Cerebellar cortex (tissue), 1 donor: ENCODE measurements at places on chromosomes 5 and 9.
A peak's percentile ranks its signal among the peaks of the same experiment; 100 is the strongest.

- DNase-seq, result no peak
Observed at GRCh38 chr5:119368238-119368630, 12.4 kb downstream of the TNFAIP8 start.

GRCh38 chr5:61120534-61120933 is 41.7 kb downstream of the SMIM15 start:
- DNase-seq, result no peak

DNA sequence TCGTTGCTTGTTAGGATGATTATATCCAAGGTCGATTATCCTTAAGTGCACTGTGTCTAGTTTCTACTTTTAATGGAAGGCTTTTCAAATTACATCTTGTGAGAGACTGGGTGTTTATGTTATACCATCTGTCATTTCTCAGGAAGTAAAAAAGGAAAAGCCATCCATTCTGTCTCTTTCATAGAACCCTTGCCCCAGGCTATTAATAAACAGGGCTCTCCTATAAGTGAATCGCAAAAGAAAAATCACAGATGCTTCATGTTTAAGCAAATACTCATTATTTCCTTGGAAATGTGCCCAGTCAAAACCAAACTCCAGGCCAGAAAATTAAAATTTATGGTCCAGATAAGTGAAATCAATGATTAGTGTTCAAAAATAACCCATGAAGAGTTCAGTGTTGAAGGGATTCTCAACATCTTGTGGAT is 58.1 kb downstream of the STARD4 start:
- peak; percentile 50 for DNase-seq

DNA sequence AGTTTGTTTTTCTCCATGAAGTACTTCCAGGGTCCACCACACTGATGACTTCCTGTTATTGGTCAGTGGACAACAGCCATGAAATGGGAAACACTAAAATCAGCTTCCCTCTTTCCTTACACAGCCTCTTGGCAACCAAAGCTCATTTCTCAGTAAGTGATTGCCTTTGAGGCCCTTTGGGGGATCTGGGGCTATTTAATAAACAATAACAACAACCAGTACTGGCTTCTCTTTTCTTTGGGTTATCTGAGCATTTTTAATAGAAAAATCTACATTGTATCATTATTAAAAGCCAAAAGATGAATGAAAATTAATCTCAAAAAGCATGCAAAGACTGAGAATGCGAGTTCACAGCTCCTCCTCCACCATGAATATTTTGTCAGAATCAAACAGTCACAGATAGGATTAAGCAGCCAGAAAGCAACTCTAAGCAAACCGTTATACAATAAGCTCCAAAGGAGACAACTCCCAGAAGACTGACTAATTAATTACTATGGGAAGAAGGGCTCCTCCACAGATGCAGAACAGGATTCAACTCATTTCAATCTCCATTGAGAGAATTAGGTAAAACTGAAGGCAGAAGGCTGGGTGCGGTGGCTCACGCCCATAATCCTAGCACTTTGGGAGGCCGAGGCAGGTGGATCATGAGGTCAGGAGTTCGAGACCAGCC is 68.3 kb downstream of the SERINC5 start:
- DNase-seq, result no peak

GRCh38 chr5:149141957-149142851 is 911 bp downstream of the ABLIM3 start:
- DNase-seq, result peak; percentile 80

DNA sequence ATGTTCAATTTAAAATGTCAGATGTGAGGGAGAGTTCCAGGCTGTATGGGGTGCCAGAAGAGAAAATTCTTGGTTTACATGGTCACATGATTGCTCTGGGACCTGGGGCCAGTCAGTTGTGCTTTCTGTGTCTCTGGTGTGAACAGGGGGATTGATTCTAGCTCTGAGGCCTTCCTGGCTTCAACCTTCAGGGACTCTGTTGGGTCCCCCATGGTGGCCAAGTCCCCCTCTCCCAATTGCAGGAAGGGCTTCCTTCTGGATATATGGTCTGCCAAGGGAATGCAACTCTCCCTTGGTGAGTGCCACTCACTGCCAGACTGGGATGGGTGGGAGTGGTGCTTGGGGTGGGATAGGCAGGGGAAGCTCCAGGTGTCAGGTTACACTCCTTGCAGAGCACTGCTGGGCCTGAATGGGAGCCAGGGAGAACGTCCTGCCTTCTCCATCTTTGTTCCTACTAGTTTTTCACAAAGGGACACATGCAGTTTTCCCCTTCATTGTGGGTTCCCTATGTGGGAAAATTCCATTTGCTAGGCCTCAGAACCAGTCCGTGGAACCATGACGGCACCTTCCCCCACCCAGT is 153.2 kb downstream of the MELK start:
- no peak for DNase-seq

- no peak for DNase-seq
Observed at GRCh38 chr5:35443803-35444595, 173.7 kb upstream of the SPEF2 start.

DNA sequence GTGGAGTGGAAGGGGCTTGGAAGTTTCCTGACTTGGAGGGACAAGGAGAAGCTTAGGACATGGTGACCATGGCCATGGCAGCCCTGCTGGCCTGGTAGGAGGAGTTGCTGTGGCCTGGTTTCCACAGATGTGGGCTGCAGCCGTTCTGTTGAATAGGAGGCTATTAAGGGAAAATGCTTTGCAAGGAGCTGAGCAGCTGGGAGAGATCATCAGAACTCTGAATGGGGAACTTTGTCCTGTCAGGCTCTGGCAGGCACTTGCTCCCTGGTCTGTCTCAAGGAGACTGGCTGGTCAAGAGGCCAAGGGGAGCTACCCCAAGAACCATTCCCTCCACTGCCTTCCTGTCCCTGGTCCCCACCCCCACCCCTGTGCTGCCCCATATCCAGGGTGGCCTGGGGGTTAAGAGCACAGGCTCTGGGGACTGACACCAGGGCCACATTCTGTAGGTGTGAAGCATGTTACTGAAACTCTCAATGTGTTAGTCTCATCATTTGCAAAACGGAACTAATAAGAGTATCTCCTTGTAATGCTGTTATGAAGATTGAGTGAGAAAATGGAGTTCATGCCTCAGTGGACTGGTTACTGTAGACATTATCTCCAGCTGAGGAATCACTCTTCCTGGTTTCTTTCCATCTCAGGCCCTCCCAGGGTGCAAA is 84.0 kb upstream of the ARAP3 start:
- no peak for DNase-seq

DNA sequence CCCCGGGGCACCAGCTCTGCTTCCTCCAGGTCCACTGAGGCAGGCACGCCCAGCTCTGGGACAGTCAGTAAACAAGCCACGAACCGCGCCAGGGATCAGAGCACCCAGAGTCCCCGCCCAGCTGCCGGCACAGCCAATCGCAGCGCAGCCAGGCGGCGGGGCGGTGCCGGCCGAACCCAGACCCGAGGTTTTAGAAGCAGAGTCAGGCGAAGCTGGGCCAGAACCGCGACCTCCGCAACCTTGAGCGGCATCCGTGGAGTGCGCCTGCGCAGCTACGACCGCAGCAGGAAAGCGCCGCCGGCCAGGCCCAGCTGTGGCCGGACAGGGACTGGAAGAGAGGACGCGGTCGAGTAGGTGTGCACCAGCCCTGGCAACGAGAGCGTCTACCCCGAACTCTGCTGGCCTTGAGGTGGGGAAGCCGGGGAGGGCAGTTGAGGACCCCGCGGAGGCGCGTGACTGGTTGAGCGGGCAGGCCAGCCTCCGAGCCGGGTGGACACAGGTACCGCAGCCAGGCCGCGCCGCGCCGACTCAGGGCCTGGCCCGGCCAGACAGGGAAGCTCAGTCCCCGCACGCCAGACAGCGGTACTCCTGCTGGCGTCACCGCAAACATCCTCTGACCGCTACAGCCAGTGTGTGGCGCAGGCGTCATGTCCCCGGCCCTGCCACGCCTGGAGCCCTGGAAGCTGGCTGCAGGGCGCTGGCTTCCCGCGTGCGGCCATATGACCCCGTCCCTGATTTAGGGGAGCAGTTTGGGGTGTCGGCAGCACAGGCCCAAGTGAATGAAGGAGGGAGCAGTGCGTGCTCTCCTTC is at the start of gene CTSL:
Gene CTSL, plus strand, starts transcription at position 220 of the 810 bp plus-strand sequence. CDS start 1,485 bp downstream, outside the sequence.
- DNase-seq, result peak; percentile 93

GRCh38 chr5:180333661-180334060 is 19.5 kb downstream of the GFPT2 start:
- no peak for DNase-seq

GRCh38 chr5:178449163-178450070 is 140.8 kb downstream of the COL23A1 start:
- peak; percentile 35 for DNase-seq

DNA sequence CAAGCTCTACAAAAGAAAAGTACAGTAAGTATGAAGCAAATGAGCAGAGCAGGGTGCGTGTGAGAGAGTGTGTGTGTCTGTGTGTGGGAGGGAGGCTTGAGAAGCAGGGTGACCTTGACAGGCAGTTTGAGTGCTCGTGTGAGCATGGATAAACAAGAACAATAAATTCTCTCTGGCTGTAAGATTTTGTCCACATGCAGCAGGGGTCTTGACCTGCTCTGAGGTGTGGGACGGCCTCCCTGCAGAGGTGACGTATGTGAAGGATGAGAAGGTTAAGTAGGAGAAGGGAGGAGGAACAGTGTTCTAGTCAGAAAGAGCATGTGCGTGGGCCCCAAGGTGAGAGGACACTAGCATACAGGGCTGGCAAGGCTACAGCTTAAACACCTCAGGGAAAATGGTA is 49.0 kb downstream of the SPTLC1 start:
- DNase-seq, result no peak

DNA sequence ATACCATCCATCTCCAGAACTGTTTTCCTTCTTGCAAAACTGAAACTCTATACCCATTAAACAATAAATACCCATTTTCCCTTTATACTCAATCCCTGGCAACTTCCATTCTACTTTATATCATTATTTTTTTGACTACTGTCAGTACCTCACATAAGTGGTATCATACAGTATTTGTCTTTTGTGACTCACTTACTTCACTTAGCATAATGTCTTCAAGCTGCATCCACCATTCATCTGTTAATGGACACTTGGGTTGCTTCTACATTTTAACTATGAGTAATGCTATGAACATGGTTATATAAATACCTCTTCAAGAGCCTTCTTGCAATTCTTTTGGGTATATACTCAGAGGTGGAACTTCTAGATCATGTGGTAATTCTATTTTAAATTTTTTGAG is 11.6 kb upstream of the TYRP1 start:
- DNase-seq, result no peak
